ENCODE measurements at places on chromosomes 12 and 14.

GRCh38 chr12:89215196-89215595, 137.1 kb downstream of the DUSP6 start:
- no peak for DNase-seq

DNA sequence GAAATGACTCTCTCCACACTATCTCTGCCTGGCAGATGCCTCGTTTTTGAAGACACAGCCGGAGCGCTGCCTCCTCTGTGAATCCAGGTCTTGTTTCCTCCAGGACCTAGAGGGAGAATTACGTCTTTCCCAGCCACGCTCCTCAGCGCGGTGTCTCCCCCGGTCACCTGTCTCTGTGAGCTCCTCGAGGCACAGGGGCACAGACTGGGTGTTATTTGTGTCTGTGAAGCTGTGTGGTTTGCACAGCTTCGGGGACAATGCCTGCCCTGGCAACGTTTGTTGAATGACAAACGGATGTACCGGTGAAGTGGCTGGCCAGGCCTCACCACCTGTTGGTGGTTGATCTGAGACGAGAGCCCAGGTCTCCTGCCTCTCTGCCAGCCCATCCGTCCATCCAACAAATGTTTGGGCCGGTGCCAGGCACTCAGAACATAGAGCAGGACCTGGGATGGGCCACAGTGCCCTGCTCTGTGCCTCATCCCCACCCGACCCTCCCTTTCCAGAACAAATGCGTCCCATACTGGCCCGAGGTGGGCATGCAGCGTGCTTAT, 6.1 kb downstream of the PTPN6 start:
- no peak for DNase-seq

DNA sequence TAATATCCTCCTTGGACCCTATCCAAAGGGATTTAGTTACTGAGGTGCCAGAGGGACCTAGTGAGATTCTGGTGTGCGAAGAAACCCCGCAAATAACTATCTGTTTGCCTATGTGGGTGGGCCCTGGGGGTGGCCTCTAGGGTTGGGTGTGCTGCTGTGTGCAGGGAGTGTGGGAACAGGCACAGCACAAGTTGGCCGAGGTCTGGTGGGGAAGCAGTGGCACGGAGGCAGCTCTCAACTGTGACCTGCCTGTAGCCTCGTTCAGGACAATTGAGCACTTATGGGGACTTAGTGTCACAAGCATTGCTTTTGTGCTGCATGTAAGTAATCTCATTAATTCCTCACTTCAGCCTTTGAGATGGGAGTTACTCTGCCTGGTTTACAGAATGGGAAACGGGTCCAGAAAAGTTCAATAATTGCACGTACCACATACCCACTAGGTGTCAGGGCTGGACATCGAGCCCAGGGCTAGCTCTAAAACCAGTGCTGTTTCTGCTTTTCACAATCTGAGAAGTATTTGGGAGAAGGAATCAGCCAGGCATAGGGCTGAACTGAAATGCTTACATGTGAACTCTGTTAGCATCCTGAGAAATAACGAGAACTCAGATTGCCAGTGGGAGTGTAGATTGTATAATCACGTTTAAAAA, 58.8 kb downstream of the TECPR2 start:
- no peak for DNase-seq

DNA sequence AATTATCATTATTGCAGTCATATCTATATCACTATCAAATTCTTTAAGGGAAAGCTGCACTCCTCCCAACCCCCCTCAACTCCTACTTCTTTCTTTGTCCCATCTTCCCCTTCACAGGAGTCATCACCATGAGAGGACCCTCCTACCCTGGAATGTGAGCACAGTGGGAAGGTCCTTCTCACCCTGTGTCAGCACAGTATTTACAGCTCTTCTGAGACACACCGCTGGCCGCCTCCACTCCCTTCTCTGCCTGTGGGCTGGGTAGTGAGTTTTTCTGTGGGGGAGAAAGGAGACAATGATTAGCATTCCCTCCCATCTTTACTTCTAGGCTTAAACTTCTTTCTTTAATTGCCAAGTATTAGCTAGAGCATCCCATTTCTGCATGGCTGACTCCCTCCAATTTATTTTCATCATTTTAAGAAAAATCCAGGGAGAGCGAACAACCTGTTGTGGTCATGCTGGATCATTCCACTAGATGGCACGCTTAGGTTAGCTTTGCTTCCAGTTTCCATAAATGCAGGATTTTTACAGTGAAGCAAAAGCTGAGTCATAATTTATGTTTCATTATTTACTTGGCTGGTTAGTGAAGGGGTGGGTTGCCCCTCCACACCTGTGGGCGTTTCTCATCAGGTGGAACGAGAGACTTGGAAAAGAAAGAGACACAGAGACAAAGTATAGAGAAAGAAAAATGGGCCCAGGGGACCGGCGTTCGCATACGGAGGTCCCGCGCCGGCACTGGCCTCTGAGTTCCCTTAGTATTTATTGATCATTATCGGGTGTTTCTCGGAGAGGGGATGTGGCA, 188.5 kb downstream of the ALX1 start:
- DNase-seq = peak; percentile 71

GRCh38 chr14:79915406-79915805, 295.9 kb downstream of the DIO2 start:
- DNase-seq = no peak

- DNase-seq = no peak
Observed at GRCh38 chr14:24960816-24961215, 89.1 kb downstream of the STXBP6 start.

- no peak for DNase-seq
Observed at GRCh38 chr12:42564556-42564955, 25.0 kb downstream of the PRICKLE1 start.

- DNase-seq = no peak
Observed at GRCh38 chr14:56004786-56005185, 113.4 kb upstream of the PELI2 start.

DNA sequence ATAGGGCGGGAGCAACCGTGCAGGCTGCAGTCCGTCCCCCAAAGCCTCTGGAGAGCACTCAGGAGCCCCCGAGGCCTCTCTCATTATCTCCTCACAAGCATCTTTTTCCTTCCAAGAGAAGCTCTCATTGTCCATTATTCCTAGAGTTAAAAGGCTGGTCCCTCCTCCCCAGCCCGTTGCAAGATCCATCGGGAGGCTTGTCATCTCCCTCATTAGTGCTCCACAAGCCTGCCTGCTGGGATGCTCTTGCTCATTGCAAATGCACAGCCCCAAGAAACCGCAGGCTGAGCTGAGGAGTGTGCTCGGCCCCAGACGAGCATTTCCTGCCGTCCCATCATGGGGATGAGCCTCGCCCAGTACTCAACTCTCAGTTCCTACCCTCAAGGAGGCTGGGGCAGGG, 23.3 kb downstream of the NUAK1 start:
- DNase-seq = no peak

DNA sequence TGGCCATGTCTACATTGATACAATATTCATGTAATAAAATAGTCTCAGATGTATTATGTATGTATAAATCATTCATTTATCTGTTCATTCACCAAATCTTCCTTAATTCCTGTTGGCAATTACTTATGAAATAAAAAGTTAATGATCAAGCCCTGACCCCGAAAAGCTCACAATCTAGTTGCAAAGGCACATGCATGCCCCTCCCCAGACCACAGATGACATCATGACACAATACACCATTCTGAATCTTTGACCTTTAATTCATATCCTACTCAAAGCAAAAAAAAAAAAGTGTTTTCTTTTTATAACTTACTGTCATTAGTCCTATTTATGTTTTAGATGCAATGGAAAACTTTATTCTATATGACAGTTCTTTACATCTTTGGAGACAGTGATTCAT, 346.9 kb downstream of the PRKD1 start:
- no peak for DNase-seq

DNA sequence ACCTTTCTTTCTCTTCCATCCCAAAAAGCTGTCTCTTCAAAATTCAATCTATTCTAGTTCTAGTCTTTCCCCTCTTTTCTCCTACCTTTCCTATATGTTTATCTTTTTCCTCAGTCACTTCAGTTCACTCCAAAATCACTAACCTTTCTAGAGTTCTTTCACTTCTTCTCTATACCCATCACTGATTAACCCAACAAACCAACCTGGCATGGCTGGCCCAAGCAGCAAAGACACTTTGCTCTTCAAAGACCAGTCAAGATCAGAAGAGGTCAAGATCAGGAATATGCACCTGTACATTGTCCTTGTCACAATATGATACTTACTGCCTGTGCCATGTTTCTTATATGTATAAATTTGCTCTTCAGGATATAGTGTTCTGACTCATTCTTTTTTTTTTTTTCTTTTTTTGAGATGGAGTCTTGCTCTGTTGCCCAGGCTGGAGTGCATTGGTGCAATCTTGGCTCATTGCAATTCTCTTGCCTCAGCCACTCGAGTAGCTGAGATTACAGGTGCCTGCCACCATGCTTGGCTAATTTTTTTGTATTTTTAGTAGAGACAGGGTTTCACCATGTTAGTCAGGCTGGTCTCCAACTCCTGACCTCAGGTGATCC, 112.9 kb downstream of the C12orf42 start:
- DNase-seq = no peak

GRCh38 chr12:6950811-6951540, at the start of gene PTPN6:
Gene PTPN6 (plus strand): TSS chr12:6951356. CDS start chr12:6951513, 157 bp downstream.
- no peak for DNase-seq

- DNase-seq = no peak
Observed at GRCh38 chr14:77738559-77739250, 22.3 kb downstream of the SNW1 start.

- no peak for DNase-seq
Observed at GRCh38 chr12:79927772-79928474, 7.0 kb downstream of the PPP1R12A start.

- peak; percentile 88 for DNase-seq
Observed at GRCh38 chr14:64812412-64812811, 67.3 kb downstream of the SPTB start.

- DNase-seq = no peak
Observed at GRCh38 chr12:7637615-7638014, 28.1 kb downstream of the APOBEC1 start.

- DNase-seq = no peak
Observed at GRCh38 chr12:93379981-93380361, 2.2 kb downstream of the NUDT4 start.

GRCh38 chr14:64303471-64303917, 9.3 kb upstream of the ESR2 start:
- peak; percentile 63 for DNase-seq

DNA sequence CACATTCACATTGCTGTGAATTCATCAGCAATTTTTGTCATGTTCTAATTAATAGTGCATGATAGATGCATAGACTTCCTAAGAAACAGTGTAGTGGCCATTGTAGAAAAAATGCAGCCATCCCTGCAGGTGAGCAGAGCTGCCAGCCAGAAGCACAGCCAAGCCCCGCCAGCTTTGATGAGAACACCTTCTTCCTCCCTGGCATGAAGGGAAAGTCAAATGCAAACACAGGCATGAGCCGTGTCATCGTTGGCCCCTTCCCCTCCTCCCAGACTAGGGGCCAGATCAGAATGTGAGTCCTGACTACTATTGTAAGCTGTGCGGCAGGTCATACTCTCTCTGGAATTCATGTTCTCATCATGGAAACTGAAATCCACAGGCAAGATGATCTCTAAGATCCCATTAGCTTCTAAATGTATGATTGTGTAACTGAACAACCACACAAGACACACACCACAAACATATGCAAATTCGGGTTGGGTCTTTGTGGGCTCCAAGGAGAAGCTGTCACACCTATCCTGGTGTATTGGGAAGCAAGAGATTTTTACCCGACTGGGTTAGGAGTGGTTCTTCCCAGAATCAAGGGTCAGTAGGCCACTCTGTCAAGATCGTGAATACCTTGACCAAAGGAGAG, 2.8 kb upstream of the AQP2 start:
- DNase-seq = no peak

DNA sequence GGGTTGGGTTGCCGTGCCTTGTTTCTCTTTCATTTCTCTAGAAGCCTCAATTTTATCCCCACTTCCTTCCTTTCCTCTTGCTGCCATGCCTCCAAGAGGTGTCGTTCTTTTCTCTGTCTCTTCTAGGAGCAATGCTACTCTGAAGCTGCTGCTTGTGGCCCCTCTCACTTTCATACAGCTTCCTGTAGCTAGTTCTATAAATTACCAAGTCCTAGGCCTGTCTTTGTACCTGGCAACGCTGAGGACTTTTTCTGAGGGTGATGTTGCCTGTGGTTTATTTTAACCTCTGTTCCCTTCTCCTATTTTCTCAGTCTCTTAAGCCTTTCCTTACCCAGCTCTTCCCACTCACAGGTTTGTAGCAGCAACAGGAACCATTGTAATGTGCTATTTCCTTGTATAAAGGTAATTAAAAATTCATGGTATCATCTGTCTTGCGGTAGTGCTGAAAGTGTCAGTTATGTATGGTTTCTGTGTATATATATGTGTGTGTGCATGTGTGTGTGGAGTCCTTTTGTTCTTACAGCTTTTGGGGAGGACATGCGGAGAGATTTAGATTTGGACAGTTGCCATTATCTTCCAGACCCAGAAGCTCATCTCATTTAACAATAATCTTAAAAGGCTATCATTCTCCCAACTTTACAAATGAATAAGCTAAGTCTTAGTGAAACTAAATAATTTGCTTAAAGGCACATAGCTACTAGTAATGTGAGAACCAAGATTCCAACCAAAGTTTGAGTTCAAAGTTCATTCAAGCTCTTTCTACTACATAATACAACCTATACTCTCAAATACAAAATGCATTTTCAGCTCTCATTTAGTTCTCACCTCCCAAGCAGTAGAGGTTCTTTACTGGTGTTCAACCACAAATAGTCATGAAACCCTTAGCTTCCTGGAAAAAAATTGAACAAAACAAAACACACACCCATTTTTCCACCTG, 43.8 kb downstream of the DDHD1 start:
- DNase-seq = no peak

GRCh38 chr14:91369628-91370445, 47.8 kb downstream of the CCDC88C start:
- DNase-seq = peak; percentile 92

DNA sequence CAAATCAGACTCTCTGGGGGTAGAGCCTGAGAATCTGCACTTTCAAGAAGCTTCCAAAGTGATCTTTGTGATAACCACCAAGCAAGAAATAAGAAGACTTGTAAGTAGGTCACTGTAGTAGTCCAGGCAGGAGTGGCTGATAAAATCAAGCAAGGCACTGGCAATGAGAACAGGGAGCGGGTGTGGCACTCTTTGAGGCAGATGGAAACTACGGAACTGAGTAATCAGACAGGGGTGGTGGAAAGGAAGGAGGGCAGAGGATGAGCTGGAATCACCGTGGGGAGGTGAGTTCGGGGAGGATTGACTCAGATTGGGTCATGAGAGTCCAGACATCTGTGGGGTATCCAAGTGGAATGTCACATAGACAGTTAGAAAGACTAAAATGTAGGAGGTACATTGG, 44.4 kb upstream of the PLXNC1 start:
- DNase-seq = no peak
